Fibroblast of mammary gland (primary cell): ENCODE measurements at places on chromosomes 6 and 20.

GRCh38 chr6:80527552-80528052 is 421.1 kb downstream of the BCKDHB start:
- no peak for DNase-seq

- DNase-seq = no peak
These were observed 13.5 kb downstream of the TSHZ2 start for GRCh38 chr20:52985687-52986086.

GRCh38 chr6:9704989-9705388 is 709.9 kb downstream of the TFAP2A start:
- no peak for DNase-seq

GRCh38 chr6:53301801-53302537 is 46.8 kb downstream of the ELOVL5 start:
- DNase-seq = no peak

DNA sequence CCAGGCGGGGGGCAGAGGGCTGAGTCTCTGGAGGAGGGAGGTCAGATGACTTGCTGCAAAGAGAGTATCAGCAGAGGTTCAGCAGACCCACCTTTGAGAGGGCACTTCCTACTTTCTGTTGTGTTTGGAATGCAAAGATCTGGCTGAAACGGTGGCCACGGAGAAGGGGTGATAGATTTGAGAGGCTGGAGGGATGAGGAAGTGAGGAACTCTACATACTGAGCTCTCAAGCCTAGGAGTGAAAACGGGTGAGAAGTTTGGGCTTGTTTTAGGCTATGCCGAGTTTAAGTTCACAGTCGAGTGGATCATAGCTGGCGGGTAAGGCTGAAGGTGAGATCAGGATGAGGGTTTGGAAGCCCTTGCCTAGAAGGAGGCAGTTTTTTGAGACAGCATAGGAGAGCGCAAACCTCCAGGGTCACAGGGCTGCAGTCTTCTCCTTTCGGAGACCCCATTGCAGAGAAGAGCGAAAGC is 477 bp upstream of the ITPA start:
- peak; percentile 9 for DNase-seq

- no peak for DNase-seq
These were observed 286.0 kb downstream of the ADGB start for GRCh38 chr6:146884728-146885127.

- DNase-seq = peak; percentile 96
These were observed 400.2 kb downstream of the QKI start for GRCh38 chr6:163814494-163815364.

- no peak for DNase-seq
These were observed 171.3 kb downstream of the CDC5L start for GRCh38 chr6:44558832-44559251.

DNA sequence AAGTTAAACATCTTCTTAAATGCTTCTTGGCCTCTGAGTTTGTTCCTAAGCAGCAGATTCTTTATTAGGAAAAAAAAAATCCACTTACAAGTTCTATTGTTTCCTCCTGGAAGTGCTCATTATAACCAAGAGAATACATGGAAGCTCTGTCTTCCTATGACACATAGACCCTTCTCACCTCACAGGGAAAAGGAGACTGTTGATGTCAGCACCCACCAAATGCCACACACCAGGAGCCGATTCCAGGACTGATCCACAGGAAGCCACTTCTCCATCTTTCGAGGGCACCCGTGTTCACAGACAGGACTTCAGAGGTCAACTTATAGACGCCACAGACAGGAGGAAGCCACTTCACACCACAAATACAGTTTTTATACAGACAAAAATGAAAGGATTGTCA is 13.4 kb upstream of the BNIP5 start:
- no peak for DNase-seq

- DNase-seq = no peak
These were observed 140.0 kb downstream of the TBC1D7 start for GRCh38 chr6:13188306-13188705.

- peak; percentile 48 for DNase-seq
These were observed 181.2 kb upstream of the JAG1 start for GRCh38 chr20:10854976-10855375.

DNA sequence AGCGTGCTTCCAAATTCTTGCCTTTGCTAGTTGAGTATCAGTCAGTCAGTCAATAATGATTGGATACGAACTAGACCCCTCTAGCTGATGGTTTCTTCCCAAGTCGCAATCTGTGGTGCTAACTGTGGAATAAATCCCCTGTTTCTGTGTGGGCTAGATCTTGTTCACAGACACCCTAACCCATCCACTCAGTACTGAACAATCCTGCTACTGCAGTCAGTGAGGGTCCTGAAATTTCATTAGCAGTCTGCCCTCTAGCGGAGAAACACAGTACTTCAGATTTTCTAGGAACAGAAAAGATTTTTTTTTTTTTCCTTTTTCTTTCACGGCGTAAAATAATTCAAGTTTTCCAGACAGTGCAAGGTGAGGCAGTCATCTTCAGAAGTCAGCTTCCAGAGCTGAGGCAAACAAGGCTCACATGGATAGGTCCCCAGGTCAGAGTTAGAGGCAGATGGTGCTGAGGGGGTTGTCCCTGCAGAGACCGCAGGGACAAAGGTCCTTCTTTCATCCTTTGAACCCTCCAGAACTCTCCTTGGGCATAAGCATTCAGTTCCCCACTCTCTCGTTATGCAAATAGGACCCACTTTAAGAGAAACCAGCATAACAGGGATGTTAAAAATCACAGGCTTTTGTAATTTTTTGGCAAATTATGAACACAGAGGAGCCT is 119.6 kb downstream of the SCML4 start:
- peak; percentile 74 for DNase-seq

- no peak for DNase-seq
These were observed 51.8 kb downstream of the FOXA2 start for GRCh38 chr20:22532598-22532997.

DNA sequence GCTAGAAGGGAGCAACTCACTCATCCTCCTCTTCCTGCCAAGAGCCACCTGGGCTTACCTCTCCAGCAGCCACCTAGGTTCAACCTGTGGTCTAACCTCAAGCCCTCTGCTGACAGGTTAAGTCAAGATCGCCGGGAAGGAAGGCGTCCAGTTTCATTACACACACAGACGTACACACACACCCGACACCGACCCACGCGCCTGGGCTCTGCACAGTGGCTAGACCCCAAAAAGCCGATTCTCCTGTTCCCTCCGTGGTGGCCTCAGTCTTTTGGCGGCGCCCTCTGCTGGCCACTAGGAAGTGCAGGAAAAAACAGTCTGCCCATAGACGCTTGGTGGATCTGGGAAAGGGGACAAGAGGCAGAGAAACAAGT is 52.8 kb downstream of the MRPL14 start:
- DNase-seq = peak; percentile 85

- DNase-seq = peak; percentile 70
These were observed 158.0 kb downstream of the DST start for GRCh38 chr6:56484669-56485068.

- DNase-seq = no peak
These were observed 21.2 kb downstream of the PTPRK start for GRCh38 chr6:128499079-128499731.

DNA sequence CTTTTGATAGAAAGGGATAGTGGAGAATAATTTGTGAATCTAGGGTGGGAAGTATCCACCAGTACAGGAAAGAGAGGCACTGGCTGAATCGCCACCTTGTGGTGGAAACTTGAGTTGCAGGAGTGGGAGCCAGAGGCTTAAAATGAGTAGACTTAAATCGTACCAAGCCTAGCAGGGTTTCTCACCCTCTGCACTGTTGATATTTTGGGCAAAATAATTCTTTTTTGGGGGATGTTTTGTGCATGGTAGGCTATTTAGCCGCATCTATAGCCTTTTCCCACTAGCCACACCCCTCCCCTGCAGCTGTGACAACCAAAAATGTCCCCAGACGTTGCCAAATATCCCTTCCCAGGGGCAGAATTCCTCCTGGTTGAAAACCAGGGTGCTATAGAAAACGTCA is 119.1 kb downstream of the DHX35 start:
- DNase-seq = peak; percentile 77

DNA sequence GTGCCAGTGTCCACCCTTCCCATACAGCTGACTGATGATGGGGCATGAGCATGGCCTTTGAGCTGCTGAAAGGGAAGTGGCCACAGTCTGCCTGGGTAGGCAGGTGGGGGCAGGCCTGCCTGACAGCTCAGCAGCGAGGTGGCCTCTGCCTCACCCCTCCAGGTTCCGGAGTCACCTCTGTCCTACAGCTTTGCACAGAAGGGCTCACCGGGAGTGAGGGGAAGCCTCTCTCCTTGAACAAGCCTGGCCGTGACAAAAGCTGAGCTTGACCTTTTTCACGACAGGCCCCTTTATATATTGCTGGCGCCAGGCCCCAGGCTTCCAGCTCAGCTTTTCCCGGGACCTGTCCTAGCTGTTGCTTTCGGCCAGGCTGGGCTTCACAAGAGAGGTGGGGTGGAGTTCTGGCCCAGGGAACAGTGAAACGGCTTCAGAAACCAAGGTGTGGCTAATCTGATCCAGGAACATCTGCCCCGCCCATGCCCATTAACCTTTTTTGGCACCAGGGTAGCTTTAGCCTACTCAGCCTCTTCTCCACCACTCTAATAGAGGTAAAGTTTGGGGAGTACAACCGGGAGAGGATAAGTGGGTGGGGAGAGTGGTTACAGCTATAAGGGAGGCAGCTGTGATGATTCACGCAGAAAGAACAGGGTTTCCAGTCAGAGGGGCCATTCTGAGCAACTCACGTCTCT is 42.9 kb downstream of the C6orf132 start:
- peak; percentile 85 for DNase-seq
